ENCODE measurements at places on chromosomes 3 and 15. TPM values are rescaled to one million over a fixed set of nuclear protein-coding genes. Genes with fewer than 3 reads are reported as not detected.

Gene ACVR2B
- total RNA-seq = 5.5 TPM

Gene PIK3R4
- 13.8 TPM for total RNA-seq

Gene AMOTL2
- 44.4 TPM for total RNA-seq

Gene TMC3
- total RNA-seq = not detected

Gene SPTSSB
- total RNA-seq = 0.25 TPM

Gene OSTN
- total RNA-seq = 0.36 TPM

Gene BBS4
- total RNA-seq = 11.8 TPM

Gene CCR3
- not detected for total RNA-seq

Gene SLC12A1
- not detected for total RNA-seq

Gene ALDH1L1
- 24.3 TPM for total RNA-seq

Gene TYRO3
- total RNA-seq = 3.3 TPM

Gene GPR171
- not detected for total RNA-seq
